ENCODE measurements at places on chromosomes 4 and X.

GRCh38 chrX:96004386-96004785 lies 680.3 kb upstream of the DIAPH2 start:
- DNase-seq, result no peak

GRCh38 chr4:2484993-2485392 lies 16.1 kb downstream of the RNF4 start:
- DNase-seq, result no peak

- no peak for DNase-seq
These were observed 114.8 kb downstream of the REELD1 start for GRCh38 chr4:146329050-146329716.

- no peak for DNase-seq
These were observed 260.9 kb upstream of the RPS6KA3 start for GRCh38 chrX:20527558-20528011.

DNA sequence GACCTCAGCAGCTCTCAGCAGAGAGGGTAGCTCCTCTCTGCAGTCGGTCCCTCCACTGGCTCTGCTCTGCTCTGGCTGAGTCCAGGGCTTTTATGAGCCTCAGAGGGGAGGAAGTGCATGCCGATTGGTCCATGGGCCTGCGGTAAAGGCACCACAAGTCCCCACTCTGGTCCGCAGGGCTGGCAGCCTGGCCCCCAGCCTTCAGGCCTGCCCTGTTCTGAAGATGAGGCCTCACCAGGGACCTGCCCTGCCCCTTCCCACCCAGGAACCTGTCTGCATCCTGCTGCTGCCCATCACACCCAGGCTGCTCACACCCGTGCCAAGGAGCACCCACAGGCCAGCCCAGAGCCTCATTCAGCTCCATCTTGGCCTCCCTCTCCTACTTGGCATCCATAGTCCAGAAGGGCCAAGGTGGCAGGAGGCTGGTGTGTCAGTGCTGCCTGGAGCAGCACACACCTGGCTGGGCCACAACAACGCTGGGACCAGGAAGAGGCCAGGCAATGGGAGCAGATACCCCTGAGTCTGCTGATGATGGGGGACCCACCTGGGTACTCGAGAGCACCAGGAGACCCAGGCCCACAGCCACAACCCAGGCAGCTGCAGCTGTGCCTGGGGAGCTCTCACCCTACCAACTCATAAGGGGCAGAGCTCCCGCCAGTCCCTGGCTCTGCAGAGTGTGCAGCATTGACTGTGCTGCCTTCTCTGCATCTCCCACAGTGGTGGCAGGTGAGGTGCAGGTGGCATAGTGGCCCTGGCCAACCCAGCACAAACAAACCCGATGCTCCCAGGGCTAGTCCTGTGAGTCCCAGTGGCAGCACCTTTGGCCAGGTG lies 191.9 kb upstream of the NUDT6 start:
- DNase-seq, result no peak

DNA sequence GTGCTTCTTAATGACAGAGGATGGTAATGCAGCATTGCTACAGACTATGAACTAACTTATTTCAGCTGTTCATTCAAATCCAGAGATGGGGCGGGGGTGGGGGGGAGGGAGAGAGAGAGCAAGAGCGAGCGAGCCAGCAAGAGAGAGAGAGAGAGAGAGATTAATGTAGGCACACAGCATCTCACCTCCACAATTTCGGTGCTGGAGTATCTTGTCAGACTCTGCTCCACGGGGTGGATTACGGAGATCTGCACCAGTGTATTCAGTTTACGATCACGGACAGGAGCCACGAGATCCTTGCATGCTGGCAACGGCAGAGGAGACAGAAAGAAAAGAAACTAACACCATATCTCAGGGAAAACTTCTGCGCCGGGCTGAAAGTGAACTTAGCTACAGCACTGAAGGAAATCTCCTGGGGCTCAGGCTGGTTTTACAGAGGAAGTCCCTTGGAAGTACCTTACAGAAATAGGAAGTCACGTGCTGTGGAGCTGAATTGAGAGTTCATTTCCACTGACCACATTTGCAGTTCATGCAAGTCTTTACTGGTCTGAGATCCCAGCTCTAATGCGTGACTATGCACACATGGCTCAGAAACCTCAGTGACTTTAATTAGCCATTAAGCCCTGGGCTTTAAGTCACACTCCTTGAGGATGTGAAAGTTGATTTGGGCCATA lies 440.9 kb downstream of the INPP4B start:
- peak; percentile 40 for DNase-seq
